ENCODE measurements at places on chromosomes 5 and 9. TPM values are rescaled to one million over a fixed set of nuclear protein-coding genes. Genes with fewer than 3 reads are reported as not detected.
A peak's percentile ranks its signal among the peaks of the same experiment; 100 is the strongest.

The HK3 gene
- not detected for total RNA-seq

The AK8 gene
- total RNA-seq: 0.63 TPM

- DNase-seq: no peak
Measured at GRCh38 chr9:129725795-129726251, 27.0 kb downstream of the PTGES start.

DNA sequence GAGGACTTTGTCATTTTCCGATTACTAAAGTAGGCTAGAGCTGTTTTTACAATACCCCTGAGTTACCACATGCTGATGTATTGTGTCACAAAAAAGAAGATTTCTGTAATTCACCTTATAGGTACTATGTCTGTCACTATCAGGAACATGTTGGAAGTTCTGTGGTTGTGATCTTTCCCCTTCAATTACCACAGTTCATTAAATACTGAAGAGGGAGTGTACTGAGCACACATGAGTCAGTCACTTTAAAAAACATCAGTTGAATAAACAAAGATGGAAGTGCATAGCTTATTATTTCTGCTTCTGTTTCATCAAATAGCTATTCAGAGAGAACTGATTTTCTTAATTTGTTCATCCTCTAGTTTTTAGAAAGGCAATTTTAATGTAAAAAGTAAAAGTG is 31.7 kb downstream of the AP3S1 start:
- no peak for DNase-seq

DNA sequence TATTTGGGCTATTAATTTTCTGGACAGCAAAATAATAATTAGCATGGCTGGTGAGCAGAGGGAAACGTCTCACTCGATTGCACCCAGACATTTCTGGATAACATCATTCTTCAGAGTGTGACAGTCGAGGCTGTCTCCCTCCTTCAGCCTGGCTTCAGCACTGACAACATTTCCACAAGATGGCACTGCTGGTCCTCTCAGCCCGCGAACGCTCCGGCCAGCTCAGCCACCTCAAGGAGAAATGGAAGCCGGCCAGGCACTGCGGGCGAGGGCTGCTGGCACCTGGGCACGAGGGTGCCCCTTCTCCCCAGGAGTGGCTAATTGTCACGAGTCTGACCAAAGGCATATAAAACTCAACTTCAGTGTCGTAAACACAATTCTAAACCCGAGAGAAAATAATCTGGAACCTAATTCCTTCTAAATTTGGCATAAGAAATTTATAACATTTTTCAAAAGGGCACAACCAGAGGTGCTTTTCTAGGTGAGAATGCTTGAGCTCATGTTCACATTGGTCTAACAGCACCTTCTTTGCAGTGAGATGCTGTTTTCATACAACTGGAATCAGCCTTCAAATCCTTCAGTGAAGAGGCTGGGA is 65.9 kb downstream of the DAP start:
- DNase-seq: no peak

DNA sequence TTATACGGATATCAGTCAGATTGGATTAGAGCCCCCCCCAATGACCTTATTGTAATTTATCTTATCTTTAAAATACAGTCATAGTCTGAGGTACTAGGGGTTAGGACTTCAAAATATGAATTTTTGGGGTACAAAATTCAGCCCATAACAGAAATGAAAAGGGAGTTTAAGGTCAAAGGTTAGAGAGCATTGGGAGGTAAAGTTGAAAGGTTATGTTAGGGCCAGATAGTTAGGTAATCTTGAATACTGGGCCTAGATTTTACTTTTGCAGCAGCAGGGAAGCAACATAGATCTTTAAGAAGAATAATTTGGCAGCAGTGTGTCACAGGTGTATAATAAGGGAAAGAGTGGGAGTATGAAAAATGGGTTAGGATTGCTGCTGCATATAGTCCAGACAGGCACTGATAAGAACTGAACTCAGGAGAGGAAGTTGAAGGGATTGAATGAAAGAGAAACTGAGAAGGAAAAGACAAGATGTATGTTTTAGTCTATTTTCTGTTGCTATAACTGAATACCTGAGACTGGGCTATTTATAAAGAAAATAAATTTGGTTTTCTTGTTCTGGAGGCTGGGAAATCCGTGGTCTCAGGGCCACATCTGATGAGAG is 10.7 kb upstream of the GCNT4 start:
- DNase-seq: no peak

GRCh38 chr9:16727452-16728136 is 142.9 kb downstream of the BNC2 start:
- no peak for DNase-seq

DNA sequence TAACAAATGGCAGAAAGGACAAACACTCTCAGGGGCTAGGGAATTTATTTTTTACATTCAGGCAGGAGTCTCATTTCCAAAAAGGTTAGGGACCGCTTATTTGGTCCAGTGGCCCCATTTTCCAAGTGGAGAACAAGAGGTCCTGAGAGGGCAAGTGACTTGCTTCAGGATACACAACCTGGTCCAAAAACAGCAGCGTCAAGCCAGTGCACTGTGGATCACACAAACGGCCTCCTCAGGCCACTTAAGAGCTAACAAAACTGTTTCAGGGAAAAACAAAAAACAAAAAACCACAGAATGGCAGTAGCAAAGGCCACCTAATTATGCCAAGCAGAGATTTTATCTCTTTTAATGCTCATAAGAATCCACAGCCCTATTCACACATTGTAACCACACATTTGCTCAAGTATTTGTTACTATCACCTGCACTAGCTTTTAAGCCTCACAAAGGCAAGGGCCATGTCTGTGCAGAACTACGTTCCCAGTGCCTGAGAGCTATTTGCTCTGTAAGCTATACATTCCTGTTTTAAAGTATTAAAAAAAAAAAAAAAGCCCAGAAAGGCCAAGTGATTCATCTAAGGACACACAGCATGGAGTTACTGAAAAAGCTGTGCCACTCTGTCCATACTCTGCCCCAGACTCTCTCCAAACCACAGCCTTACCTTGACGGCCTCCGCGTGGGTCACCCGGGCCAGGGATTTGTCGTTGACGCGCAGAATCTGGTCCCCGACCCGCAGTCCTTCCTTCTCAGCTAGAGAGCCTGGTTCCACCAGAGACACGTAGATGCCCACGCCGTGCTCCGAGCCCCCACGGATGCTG is 1.5 kb downstream of the WHRN start:
- DNase-seq: no peak

- no peak for DNase-seq
Measured at GRCh38 chr5:155926766-155927165, 400.2 kb upstream of the SGCD start.

DNA sequence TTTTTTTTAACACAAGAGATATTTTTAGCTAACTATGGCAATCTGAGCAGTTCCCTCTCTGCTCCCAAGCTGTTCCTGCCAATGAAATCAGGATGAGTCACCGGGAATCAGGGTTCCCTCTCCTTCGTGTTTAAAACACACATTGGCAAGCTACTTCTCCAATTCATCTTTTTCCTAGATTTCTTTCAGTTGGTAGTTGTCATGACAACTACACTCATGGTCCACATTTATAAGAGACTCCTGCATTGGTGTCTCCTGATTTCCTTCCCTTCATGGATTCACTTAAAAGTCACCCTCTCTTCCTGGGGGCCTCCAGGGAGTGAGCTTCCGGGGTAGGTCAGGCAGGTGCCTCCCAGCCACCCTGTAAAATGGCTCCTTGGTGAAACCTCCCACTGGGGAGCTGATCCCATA is 72.3 kb upstream of the NIPAL4 start:
- DNase-seq: no peak

DNA sequence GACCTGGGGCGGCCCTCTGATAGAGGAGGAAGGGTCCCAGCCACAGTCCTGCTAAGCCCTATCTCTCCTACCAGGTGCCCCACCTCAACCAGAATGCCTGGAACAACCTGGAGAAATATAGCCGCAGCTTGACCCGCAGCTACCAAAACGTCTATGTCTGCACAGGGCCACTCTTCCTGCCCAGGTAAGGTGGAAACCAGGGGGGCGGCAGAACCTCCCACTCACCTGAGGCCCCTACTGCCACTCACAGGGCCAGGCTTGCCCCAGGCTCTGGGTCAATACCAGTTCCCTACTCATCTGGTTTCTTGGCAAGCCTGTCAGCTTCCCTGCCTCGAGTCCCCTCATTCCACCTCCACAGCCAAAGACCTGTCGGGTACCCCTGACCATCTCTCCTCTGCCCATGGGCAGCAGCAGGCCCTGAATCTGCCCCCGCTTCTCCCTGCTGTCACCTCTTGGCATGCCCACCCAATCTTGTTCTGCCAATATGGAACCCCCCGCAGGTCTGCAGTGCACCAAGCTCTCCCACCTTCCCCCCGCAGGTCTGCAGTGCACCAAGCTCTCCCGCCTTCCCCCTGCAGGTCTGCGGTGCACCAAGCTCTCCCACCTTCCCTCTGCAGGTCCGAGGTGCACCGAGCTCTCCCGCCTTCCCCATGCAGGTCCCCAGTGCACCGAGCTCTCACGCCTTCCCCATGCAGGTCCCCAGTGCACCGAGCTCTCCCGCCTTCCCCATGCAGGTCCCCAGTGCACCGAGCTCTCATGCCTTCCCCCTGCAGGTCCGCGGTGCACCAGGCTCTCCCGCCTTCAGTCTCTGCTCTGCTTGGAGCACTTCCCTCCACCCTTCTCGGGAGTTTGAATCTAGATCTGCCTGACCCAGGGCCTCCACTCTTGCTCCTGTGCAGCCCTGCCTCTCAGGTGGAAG is 2.6 kb downstream of the ENDOG start:
- no peak for DNase-seq

DNA sequence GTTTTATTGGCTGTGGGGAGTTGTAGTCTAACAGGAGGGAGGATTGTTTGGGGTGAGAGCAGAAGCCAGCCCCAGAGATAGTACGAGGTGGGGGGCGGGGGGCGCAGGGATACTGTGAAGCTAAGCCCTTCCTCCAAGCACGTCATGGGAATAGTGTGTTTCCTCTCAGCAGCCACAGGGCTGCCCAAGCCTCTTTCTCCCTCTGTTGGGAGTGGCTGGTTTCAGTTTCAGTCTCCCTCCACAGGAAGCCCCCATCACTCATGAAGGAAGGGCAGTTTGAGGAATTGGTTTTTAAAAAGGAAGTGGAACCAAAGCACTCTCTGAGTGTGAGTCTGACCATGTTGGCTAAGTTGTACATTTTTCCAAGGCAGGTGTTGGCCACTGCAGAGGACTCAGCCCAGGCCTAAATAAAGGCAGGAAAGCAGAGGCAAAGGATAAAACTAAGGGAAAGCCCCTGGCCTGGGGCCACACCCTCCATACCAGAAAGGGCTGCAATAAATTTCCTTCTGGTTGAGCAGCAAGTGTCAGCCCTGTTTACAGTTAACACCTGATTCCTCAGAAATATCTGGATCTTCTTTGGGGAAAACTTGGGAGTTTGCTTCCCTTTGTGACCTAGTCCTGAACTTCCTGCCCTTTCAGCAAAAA is 3.2 kb downstream of the RAB24 start:
- peak; percentile 86 for DNase-seq

DNA sequence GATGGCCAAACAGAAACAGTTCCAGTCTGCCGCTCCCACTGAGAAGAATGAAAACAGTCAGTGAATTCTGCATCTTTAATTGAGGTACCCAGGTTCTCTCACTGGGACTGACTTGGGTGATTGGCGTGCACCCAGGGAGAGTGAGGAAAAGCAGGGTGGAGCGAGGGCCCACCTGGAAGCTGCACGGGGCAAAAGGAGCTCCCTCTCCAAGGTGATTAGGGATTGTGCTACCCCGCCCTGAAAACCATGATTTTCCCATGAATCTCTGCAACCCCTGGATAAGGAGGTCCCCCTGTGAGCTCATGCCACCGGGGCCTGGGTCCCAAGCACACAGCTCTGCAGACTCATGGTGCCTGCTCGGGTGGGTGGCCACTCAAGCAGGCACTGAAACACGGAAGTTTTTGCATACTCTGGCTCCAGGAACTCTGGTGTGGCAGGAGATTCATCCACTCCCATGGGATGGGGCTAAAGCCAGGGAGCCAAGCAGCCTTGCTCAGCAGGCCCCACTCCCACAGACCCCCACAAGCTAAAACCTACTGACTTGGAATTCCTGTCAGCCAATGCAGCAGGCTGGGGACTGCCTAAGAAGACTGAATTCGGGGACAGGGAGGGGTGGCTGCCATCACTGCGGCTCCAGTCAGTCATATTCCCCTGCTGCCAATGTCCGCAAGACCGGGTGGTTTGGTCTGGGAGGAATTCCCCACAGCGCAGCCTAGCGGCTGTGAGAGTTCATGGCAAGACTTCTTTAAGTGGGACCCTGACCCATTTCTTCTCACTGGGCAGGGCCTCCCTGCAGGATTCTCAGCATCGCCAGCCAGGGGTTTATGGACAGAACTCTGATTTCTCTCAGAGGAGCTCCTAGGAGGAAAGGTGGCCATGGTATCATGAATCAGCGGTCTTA is 652.2 kb upstream of the RGMB start:
- DNase-seq: no peak

DNA sequence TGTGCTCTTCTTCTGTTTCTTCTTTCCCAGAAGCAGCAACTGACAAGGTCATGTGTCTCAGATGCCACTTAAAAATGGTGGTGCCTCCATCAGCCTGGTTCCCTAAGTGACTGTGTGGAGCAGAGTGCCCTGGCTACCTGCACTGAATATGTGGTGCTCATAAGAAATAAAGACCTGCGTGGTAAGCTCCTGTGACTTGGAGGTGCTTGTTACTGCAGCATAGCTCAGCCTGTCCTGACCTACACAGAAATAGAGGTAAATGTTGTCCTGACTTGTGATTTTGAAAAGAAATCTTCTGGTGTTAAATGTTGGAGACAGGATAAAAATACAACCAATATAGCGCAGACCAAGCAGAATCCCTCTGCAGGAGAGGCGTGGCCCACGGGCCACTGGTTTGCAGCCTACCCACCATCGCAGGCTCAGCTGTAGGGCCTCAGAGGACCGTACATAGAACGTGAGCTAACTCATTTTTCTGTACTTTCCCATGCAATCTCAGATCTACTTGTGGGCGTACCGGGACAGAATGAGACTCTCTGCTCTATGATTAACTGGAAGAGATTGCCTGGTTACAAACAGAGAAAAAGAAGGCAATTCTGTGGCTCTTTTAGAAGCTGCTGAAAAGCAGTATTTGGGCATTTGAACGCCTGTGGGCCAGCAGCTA is 79.4 kb upstream of the UNC5A start:
- no peak for DNase-seq

- no peak for DNase-seq
Measured at GRCh38 chr9:36119476-36119875, 17.1 kb upstream of the GLIPR2 start.

Data from activated CD8-positive, alpha-beta memory T cell treated with anti-CD3 and anti-CD28 coated beads, Interleukin-2, amount 10 ng/mL, durations not matched to agents 7 days and 5 days (primary cell).